ENCODE measurements at places on chromosomes 2 and 18. TPM values are rescaled to one million over a fixed set of nuclear protein-coding genes. Genes with fewer than 3 reads are reported as not detected.

Gene CXCR2
- total RNA-seq: not detected

Gene TMEM178A
- total RNA-seq: 0.28 TPM

Gene DNAH6
- not detected for total RNA-seq

Gene ADRA2B
- total RNA-seq: not detected

Gene RGPD3
- 0.20 TPM for total RNA-seq

DNA sequence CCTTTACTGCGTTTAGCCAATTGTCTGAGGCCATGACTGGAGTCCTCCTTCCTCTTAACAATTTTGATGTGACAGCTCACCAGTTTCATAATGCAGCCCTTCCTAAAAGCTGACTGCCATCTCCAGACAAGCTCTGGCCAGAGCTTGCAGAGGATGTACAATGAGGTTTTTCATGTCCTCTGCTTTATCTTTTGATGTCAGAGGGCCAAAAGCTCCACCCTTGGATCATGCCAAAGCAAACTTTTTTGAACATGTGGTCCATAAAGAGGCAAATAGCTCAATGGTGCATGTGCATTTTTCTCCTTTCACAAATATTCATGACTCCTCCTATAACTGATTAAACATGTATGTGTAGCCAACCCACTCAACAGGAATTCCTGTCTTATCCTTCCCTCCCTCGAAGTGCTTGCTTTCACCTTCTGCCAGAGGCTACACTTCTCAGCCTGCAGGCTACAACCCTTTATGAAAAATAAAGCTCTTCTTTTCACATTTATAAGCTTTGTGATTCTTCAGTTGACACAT, 266.2 kb downstream of the FBXO15 start:
- DNase-seq: no peak

GRCh38 chr2:94984964-94985575, 40.4 kb upstream of the MAL start:
- DNase-seq: no peak

DNA sequence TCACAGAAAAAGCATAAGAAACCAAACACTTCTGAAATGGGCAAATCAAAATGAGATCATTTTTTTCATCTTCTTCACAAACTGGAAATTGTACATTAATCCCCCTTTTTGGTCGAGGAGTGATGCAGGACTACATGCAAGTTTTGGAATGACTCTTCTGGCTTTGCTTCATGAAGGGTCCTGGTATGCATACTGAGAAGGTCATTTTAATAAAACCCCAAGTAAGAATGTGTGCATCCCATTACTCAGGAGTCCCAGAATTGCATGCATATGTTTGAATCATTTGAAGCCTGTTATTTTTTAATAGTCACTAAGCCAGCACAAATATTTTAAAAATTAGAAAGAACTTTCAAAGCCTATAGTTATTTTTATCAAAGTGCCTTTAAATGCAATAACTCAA, 16.7 kb upstream of the EHBP1 start:
- DNase-seq: no peak

DNA sequence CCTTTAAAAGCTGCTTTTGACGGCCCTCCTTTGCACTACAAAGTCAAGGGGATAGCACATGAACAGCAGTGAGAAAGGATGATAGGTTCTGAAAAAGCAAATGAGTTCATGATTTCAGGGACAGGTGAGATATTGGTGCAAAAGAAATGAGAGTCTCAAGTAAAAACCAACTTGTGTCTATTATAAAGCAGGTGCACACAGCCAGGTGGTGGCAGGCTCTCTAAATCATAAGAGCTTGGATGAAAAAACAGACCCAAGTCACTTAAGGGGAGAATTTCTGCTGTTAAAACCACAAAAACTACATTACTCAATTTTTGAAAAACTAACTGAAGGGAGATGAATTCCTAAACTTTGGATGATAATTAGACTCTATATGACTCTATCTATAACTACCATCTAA, 201.5 kb downstream of the SP3 start:
- DNase-seq: no peak

GRCh38 chr2:205719847-205720246, 37.5 kb downstream of the NRP2 start:
- no peak for DNase-seq
